ENCODE measurements at places on chromosomes 1 and 21.
A peak's percentile ranks its signal among the peaks of the same experiment; 100 is the strongest.

DNA sequence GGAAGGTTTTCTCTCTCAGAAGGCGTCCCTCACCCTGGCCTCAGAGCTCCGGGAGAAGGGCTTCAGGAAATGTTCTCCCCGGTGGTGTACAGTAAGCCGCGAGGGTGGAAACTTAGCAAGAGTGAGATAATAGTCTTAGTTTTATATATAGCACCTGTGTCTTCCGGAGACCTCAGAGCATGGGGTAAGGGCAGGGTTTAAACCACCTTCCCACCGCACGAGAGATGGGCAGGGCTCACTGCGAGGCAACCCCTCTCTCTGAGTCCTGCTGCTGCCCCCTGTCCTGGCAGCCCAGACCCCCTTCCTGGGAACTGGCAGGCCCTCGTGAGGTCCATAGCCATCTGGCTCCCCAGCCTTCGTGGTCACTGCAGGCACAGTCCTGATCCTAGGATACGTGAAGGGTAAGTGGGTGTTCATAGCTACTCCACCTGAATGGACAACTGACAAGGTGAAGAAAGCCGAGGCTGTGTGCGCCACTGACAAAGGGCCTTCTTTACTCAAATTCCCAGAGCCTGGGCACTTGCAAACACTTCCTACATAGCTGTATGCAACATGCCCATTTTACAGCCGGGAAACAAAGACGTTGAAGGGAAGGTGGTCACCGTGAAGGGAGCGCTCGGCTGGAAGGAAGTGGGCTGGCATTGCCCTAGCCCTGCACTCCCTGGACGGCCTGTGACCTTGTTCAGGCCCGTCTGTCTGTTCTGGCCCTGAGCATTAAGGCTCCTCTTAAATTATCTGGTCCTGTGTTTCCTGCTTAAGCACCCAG, 26.9 kb downstream of the ITPKB start:
- peak; percentile 45 for DNase-seq

DNA sequence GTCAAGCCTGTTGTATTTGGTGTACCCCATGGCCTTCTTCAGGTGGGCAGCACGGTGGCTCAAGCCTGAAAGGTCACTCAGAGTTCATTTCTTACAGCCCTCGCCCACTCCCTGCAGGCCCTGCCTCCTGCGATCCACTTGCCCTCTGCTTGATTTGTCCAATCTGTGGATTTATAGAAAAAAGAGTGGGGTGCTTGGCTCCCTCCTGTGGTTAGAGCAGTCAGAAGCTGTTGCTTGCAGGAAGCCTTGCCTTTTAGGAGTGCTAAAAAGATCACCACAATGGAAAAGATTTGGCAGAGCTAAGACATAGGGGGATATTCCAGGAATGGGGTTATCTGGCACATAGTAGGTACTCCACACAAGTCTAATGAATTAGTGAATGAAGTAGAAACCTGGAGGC, 108.0 kb upstream of the TRABD2B start:
- no peak for DNase-seq

DNA sequence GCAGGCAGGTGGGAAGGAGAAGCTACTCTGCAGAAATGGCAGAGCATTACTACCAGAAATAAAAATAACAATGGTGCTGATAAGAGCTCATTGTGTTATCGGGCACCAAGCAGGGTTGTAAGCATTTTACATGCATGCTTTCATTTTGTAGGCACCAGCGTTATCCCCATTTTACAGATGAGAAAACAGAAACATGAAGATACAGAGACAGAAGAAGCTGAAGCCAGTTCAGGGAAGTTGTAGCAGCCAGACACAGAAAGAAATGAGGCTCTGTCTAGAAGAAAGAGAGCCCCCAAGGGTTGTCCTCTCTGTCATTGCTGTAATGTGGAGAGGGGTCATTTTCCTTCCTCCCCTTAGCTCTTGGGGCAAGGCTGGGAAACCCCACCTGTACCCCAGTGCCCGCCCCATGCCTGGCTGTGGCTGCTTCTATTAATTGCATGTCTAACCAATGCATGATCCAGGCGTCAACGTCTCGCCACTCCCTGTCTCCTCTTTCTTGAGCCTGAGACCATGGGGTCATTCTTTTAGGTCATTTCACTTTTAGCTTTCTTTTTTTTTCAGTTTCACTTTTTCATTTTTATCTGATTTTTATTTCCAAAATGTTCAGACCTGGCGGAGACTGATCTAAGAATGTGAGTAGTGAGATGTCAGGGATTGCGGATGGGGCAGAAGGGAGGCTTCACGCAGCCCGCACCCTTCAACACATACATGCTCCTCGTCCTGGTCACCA, 6.8 kb downstream of the OLIG1 start:
- no peak for DNase-seq

DNA sequence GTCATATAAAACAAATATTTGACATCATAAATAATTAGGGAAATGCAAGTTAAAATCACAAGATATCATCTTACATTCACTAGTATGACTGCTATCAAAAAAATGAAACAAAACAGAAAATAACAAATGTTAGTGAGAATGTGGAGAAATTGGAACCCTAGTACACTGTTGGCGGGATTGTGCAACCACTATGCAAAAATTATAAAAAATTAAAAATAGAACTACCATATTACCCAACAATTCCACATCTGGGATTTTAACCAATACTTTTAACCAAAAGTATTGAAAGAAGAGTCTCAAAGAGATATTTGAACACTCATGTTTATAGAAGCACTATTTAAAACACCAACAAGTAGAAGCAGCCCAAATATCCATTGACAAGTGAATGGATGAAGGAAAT, 797.2 kb upstream of the ADAMTS5 start:
- no peak for DNase-seq

DNA sequence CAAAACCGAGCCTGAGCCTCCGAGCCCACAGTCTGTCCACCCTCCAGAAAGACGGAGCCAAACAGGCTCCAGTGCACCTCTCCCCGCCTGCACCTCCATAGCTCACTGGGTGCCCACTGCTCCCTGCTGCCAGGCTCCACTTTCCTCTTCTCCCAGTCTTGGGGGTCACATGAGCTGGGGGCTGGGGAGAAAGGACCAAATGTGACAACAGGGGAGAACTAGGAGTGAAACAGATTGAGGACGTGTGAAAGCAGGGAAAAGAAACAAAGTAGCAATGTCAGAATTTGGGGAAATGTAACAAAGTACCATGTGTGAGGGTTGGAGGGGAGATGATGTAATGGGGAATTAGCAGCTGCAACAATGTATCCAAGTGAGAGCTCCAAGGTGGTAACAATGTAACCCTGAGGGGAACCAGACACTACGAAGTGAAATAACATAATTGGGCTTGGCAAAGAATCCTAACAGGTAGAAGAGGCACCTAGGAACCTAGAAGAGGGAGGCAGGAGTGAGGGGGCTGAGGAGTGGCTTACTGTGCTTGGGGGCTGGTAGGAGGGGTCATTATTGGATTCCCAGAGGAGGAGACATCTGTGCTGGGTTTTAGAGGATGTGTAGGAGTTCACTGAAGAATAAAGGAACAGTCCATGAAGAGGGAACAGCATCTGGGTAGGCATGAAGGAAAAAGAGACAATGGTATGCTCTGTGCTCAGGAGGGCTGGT, 12.5 kb downstream of the SDC3 start:
- no peak for DNase-seq

GRCh38 chr1:218346391-218347204, 1.5 kb downstream of the TGFB2 start:
- no peak for DNase-seq

DNA sequence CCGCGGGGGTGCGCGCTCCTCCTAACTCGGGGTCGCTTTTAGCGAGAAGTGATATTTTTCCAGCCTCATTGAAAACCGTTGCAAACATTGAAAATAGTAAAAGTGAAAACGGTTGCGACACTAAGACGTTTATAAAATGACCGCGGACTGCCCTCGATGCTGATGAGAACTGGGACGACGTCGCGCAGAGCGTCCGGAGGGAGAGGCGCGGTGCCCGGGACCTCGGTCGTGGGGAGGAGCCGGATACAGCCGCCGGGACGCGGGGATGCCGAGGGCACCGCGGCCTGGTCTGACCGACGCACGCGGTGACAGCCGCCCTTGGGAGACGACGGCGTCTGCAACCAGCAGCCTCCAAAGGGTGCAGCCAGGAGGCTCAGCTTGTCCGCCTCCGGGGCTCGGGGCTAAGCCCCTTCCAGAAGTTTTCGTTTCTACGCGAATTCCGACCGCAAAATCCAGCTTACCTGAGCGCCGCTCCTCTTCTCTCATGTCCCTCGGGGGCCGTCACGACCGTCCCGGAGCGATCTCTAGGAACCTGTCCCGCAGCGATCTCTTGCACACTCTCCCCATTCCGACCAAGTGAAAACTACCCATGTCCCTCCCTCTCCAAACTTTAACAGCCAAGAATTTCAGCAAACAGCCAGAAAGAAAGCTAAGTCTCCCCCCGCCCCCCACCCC, 144.4 kb upstream of the ETS2 start:
- DNase-seq: no peak

DNA sequence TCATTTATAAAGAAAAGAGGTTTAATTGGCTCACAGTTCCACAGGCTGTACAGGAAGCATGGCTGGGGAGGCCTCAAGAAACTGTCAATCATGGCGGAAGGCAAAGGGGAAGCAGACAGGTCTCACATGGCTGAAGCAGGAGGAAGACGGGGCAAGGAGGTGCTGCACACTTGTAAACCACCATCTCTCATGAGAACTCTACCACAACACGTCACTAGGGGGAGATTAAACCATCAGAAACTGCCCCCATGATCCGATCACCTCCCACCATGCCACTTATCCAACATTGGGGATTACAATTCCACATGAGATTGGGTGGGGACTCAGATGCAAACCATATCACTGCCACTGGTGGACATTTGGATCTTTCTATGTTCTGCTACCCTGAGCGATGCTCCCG, 351.4 kb downstream of the NPHP4 start:
- no peak for DNase-seq

DNA sequence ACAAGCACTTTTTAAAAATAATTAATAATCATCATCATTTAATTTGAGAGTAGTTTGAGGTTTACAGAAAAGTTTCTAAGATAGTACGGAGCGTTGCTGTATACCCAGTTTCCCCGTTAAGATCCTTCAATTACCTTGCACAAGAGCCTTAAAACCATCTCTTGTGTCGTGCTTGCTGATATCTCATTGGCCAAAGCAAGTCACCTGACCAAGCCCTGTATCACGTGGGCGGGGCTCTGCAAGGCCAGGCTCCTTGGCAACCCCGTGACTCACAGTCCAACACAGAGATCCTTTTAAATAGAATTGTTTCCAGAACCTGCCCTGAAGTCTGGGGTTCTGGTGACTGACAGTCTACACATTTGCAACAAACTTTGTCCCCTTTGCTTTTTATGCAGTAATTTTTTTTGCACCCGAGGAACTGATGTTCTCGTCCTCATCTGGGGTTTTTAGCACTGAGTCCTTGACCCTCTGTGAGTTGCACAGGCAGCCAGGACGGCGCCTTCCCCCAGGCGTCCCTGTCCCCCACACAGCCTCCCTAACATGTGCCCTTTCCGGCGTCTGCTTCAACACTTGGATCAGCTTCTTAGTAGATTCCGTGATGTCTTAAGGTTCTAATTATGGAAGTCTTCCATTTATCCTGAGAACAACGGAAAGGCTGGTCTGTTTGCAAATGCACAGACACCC, 183.3 kb upstream of the TMEM51 start:
- no peak for DNase-seq

GRCh38 chr1:232040260-232040659, 413.7 kb downstream of the DISC1 start:
- DNase-seq: no peak

All from stimulated activated CD8-positive, alpha-beta memory T cell treated with anti-CD3 and anti-CD28 coated beads, Interleukin-12 subunit alpha, Interleukin-12 subunit beta, amount 100 ng/mL, for 1 hour (primary cell).